ENCODE measurements at places on chromosomes 3 and 15. TPM values are rescaled to one million over a fixed set of nuclear protein-coding genes. Genes with fewer than 3 reads are reported as not detected.
A peak's percentile ranks its signal among the peaks of the same experiment; 100 is the strongest.

The RYR3 gene
- not detected for total RNA-seq

The AZI2 gene
- total RNA-seq: 44.9 TPM

The SLC38A3 gene
- total RNA-seq: not detected

The CFAP91 gene
- 0.32 TPM for total RNA-seq

The GPD1L gene
- total RNA-seq: 21.4 TPM

The CIDEC gene
- total RNA-seq: not detected

DNA sequence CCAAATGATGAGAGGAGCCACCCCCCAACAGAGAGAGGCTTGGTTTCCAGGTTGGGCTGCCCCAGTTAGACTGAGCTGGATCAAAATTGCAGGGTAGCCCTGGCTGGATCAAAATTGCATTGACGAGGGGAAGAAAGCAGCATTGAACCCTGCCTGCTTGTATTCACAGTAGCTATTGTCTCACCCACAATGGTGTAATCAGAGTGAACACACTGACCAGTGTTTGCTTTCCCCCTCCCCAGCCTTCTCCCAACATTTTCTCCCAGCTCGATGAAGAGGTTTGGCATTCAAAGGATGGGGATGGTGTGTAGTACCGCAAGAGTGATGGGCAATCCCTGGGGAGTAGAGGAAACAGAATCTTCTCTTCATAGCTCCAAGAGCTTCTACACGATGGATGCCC, 223.8 kb downstream of the ADAMTS9 start:
- no peak for DNase-seq

GRCh38 chr15:41581110-41581509, 22.1 kb downstream of the TYRO3 start:
- no peak for DNase-seq

- DNase-seq: no peak
Observed at GRCh38 chr3:194584320-194584776, 48.9 kb downstream of the TMEM44 start.

DNA sequence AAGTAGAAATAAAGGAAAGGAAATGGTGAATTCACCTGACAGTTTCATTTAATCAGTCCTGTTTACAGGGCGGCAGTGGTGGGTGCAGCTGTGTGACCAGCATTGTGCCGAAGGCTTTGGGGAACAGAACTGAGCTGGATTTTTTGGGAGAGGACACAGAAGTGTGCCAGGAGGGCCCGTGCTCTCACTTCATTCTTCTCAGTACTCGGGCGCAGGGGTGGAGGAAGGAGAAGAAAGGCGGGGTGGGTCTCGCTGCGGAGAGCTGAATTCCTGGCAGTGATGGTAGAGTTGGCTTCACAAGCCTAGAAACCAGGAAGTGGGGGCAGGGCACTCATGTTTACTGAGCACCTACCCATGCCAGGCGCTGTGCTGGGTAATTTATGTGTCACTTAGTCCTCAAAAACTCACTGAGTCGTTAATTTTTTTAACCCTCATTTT, 64.6 kb downstream of the CRTC3 start:
- DNase-seq: peak; percentile 83

- peak; percentile 37 for DNase-seq
Observed at GRCh38 chr15:65829130-65829764, 37.2 kb upstream of the DENND4A start.

GRCh38 chr3:63400246-63400860, 122.2 kb downstream of the SYNPR start:
- DNase-seq: no peak

GRCh38 chr3:101976473-101976872, 127.2 kb downstream of the NFKBIZ start:
- DNase-seq: no peak

DNA sequence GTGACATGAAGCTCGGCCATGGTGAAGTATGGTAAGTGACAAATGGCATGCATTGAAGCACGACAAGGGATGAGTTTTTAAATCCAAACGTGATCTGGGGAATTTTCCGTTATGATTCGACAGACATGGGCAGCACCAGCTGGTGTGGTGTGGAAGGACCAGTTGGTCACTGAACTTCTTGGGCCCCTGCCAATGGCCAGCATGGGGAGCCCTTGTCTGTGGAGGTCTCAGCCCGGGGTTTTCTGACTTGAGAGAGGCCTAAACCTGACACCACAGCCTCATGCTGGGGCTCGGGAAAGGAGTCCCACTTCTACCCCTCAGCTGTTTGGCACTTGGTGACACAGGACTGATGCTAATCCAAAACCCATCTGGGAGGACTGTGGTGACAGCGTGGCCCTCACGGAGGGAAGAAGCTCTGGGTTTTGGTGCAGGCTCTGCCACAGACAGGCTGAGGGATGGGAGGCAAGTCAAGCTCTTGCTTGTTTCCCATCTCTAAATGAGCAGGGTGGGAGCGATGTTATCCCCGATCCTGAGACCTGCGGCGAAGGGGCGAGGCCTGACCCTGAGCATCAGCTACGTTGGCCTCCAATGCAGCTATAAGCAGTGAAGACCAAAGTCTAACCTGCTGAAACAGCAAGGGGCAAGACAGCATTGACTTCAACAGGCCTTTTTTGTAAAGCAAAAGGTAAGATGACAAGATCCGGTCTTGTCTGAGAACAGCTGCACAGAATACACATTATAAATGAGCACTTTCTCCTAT, 69.5 kb downstream of the ATP1B3 start:
- DNase-seq: no peak

DNA sequence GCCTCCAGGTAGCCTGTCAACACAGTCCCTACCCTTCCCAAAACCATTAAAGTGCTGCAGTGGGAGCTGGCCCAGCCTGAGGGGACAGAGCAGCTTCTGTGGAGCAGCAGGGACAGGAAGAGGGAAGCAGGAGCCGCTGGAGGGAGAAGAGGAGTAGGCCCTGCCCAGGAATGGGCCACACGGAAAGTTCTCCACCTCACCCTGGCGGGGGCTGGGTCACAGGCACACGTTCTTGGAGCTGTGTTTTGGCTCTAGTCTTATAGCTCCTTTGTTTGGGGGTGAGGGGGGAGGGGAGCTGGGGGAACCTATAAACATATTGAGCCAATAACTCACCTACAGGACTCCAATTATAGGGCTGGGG, 508.6 kb downstream of the SHQ1 start:
- no peak for DNase-seq

DNA sequence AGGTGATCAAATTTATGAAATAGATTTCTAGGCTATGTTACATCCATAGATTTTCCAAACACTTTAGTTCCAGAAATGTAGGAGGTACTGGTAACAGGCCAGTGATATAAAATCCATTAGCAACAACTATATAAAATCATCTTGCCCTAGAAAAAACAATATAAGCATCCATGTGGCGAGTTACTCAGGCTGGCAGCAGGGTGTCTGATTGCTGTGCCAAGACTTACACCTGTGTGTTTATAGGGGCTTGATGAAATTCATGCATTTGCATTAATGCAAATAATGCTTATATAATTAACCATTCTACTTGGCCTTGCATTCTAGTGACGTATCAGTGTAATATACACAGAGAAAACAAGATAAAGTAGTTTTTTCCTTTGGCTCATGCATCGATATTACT, 153.4 kb downstream of the PLCL2 start:
- no peak for DNase-seq

DNA sequence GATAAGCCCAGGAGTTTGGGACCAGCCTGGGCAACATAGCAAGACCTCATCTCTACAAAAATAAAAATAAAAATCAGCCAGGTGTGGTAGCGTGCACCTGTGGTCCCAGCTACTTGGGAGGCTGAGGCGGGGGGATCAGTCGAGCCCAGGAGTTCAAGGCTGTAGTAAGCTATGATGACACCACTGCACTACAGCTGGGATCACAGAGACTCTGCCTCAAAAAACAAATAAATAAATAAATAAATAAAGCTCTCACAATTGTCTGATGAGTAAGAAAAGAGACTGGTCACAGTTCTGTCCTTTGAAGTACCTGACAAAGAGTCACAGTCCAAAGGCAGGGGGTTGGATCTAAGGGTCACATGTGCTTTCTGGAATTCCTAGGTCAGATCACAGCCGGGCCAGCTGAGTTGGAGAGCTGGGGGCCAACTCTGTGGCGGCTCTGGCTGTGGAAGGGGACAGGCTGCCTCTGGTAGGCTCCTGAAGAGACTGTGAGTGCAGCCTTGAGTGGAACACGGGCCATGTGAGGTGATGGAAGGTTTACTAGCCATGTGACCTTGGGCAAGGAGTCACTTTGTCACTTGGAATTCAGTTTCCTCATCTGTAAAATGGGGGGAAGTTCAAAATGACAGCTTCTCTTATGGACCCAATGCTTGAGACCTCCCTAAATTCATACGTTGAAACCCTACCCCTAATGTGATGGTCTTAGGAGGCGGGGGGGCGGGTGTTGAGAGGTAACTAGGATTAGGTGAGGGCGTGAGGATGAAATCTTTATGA, 47.2 kb downstream of the WHAMM start:
- no peak for DNase-seq

- no peak for DNase-seq
Observed at GRCh38 chr3:150830094-150830681, 67.2 kb upstream of the SIAH2 start.

DNA sequence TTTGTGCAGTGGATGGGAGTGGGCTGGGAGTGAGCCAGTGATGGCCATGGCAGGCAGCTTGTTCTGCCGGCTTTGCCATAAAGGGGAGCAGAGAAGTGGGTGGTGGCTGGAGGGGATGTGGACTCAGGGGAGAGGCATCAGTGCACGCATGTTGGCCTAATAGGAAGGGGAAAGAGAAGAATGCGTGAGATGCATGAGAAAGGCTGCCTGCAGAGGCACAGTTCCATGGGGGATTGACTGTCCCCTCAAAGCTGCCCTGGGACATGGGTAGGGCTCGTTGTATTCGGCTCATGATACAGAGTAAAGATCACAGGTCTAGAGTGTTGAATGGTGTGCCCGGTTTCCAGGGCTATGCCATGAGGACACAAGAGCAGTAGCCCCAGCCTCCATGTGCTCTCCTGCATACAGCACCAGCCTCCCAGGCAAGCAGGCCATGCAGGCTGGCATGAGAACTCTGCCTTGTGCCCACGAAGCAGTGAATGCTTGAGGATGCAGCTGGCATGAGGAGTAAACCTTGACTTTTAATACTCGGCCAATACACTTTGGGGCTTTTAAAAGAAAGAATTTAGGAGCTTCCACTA, 68.0 kb upstream of the SNRPA1 start:
- no peak for DNase-seq

DNA sequence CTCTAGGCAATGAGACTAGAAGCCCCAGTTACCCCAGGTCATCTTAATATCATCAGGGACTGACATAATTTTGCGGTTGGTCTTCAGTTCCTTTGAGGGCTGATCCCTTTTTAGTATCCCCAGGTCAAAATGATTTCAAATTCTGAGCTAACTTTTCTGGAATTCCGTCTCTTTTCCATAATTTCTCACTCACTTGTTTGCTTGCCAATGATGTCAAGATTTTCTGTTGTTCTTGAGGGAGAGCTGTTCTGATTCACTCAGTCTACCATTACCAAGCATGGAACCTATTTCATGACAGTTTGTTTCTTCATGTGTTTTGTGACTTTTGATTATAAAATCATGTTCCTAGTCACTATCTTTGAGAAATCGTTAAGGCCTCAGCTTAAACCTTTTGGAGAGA, 190.5 kb upstream of the LYSMD4 start:
- no peak for DNase-seq

DNA sequence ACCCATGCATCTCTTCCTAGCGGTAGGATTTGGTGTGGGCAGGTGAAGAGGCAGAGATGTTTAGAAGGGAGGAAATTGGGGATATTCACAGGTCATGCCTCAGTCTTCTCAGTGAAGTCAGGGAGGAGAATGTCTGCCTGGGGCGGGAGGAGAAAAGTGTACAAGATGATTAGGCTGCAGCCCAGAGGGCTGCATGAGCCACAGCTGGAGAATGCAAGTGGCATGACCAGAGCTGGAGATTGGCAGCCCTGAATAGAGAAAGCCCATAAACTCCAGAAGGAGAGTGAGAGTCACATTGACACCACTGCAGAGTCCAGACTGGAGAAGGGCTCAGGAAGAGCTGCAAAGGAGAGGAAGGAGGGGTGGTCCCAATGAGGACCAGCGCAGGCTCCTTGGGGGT, 22.6 kb downstream of the PDHB start:
- DNase-seq: no peak

GRCh38 chr3:55720614-55721013, 233.5 kb upstream of the WNT5A start:
- no peak for DNase-seq

GRCh38 chr15:101078669-101079323, 159.6 kb downstream of the LRRK1 start:
- no peak for DNase-seq

DNA sequence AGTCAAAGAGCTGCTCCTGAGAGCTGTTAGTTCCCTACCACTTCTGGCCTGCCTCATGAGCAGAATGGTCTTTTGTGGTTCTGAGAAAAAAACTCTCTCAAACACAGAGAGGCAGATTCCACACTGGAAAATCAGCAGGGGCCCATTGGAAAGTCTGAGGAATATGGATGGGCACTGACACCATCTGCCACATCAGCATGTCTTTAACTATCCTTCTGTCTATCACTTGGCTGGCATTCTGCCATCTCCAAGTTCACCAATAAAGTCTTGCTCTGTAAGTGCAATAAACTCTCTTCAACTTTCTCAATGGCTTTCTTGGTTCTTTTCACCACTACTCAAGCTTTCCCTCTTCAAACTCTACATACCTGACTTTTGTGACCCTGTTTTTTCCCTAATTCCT, 101.3 kb upstream of the GALNT15 start:
- no peak for DNase-seq

DNA sequence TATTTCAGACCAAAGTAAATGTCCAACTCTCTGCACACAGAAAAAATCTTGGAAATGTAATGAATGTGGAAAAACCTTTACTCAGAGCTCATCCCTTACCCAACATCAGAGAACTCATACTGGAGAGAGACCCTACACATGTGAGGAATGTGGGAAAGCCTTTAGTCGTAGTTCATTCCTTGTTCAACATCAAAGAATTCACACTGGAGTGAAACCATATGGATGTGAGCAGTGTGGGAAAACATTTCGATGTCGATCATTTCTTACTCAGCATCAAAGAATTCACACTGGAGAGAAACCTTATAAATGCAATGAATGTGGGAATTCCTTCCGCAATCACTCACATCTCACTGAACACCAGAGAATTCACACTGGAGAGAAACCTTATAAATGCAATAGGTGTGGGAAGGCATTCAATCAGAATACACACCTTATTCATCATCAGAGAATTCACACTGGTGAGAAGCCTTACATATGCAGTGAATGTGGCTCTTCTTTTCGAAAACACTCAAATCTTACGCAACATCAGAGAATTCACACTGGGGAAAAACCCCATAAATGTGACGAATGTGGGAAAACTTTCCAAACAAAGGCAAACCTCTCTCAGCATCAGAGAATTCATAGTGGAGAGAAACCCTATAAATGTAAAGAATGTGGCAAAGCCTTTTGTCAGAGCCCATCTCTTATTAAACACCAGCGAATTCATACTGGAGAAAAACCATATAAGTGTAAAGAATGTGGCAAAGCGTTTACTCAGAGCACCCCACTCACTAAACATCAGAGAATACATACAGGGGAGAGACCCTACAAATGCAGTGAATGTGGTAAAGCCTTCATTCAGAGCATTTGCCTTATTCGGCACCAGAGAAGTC, 8.0 kb upstream of the ZNF501 start:
- DNase-seq: no peak

DNA sequence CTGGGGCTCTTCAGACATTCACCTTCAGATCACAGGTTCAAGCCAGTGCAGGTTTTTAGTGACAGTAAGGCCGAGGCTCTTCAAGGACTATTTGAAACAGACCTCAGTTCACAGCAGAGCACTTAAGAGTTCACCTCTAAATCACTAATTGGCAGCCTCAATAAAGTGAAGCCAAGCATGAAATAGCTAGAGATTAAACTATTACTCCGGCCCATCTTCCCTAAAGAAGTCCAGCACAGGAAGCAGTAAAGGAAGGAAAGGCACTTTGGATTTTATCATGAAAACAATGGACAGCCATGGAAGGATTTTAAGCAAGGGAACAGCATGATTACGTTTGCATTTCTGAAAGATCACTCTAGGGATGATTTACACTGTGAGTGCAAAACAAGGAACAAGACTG, 27.6 kb upstream of the ARL6 start:
- no peak for DNase-seq

Data from naive thymus-derived CD4-positive, alpha-beta T cell (primary cell).